ENCODE measurements at places on chromosomes 11 and 22. TPM values are rescaled to one million over a fixed set of nuclear protein-coding genes. Genes with fewer than 3 reads are reported as not detected.

GRCh38 chr11:118142809-118143208 lies 9.8 kb downstream of the SCN4B start:
- no peak for DNase-seq

DNA sequence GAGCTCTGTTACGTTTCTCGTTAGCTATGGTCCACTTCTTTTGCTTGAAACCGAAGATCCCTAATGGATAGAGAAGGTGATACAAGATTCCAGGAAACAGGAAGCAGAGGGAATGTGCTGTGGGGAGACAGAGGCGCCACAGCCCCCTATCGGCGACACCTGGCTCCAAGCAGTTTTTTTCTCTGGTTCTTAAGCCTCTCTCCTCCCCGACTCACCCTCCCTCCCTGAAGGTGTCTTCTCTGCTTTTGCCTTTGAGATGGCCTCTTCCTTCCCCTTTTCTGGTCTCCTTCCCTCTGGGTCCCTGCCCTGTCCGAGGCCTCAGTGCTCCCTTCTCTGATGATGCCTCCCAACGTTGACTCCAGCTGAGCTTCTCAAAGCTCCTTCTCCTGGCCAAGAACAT lies 14.2 kb upstream of the APOBEC3A start:
- DNase-seq, result no peak

The DEUP1 gene
- total RNA-seq, result not detected

- no peak for DNase-seq
Measured at GRCh38 chr11:24900514-24900913, 403.7 kb downstream of the LUZP2 start.

GRCh38 chr11:123137431-123138224 lies 57.4 kb downstream of the CLMP start:
- no peak for DNase-seq

GRCh38 chr11:3131330-3131941 lies 33.7 kb downstream of the OSBPL5 start:
- DNase-seq, result no peak

DNA sequence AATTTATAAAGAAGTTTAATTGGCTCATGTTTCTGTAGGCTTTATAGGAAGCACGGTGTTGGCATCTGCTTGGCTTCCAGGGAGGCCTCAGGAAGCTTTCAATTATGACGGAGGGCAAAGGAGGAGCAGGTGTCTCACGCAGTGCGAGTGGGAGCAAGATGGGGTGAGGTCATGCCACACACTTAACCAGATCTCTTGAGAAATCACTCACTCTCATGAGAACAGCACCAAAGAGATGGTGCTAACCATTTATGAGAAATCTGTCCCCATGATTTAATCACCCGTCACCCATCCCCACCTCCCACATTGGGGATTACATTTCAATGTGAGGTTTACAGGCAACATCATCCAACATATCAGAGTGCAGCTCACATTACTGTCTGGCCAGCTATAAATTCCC lies 103.5 kb downstream of the ARHGAP8 start:
- no peak for DNase-seq

DNA sequence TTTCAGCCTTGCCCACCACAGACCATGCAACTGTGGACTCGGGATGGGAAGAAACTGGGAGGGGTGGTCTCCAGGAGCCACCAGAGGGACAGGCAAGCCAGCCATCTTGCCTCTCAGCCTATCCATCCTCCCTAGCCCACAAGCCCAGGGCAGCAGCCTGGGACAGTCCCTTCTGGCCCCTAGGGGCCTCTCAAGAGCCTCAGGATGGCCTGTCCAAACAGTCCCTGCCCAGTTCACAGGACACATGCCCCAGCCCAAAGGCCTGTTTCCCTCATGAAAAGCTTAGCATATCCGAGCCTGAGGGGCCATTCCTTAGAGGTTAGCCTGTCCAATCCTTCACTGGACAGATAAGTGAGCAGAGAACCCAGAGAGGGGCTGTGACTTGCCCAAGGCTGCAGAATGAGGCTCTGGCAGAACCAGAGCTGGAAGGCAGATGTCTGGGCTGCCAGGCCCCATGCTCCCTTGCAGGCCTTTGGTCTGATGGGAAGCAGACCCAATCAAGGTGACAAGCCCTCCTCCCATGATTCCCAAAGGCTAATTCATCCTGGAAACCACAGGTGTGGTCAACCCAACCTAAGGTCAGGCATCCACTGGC lies 28.2 kb downstream of the LRRC10B start:
- no peak for DNase-seq

The OR5B21 gene
- total RNA-seq, result 1.1 TPM

The PPP6R2 gene
- total RNA-seq, result 57.1 TPM

The CSKMT gene
- total RNA-seq, result 8.9 TPM

- no peak for DNase-seq
Measured at GRCh38 chr11:3199537-3200295, 18.9 kb downstream of the MRGPRG start.

- DNase-seq, result no peak
Measured at GRCh38 chr11:22466809-22467208, 128.6 kb downstream of the SLC17A6 start.

DNA sequence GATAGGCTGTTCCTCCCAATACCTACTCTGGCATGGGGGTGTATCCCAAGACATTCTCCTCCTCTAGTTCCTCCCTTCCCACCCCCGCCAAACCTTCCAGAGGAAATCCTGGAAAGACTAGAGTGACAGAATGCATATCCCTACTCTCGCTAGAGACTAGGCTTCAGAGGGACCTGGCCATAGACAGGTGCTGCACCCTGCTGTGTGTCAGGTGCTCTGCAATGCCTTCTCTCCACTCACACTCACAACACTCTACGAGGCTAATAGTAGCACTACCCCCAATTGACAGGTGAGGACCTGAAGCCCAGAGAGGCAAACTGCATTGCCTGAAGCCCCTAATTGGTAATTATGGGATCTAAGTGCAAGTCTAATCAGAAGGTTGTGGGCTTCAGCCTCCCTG lies 46.2 kb upstream of the LMO1 start:
- no peak for DNase-seq

The UBQLNL gene
- total RNA-seq, result 0.69 TPM

- DNase-seq, result no peak
Measured at GRCh38 chr11:128929468-128929867, 13.2 kb downstream of the TP53AIP1 start.

DNA sequence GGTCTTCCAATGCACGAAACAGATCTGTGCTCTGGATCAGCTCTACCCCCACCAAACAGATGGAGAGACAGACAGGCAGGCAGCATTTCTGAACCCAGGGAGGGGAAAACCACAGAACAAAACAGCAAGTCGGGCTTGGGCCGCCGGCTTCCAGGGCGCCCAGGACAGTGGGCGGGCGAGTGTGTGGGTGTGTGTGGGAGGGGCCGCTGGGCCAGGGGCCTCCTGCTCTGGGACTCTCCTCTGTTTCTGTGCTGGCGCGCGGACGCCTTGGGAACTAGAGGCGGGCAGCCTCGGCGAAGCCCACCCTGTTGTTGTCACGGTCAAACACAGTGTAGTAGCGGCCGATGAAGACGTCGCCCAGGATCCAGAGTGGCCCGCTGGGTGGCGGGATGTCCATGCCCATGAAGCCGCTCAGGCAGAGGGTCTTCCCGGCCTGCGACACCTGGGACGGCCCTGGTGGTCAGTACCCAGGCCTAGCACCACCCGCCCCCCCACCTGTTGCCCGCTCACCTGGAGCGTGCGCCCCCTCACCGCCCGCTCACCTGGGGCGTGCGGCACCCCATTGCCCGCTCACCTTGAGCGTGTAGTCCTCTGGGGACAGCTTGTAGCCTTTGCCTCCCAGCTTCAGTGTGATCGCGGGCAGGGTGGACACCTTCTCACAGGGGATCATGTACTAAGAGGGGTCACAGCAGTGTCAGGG lies 3.0 kb upstream of the IFITM10 start:
- DNase-seq, result no peak

GRCh38 chr11:85182441-85183387 lies 444.4 kb downstream of the DLG2 start:
- DNase-seq, result no peak

DNA sequence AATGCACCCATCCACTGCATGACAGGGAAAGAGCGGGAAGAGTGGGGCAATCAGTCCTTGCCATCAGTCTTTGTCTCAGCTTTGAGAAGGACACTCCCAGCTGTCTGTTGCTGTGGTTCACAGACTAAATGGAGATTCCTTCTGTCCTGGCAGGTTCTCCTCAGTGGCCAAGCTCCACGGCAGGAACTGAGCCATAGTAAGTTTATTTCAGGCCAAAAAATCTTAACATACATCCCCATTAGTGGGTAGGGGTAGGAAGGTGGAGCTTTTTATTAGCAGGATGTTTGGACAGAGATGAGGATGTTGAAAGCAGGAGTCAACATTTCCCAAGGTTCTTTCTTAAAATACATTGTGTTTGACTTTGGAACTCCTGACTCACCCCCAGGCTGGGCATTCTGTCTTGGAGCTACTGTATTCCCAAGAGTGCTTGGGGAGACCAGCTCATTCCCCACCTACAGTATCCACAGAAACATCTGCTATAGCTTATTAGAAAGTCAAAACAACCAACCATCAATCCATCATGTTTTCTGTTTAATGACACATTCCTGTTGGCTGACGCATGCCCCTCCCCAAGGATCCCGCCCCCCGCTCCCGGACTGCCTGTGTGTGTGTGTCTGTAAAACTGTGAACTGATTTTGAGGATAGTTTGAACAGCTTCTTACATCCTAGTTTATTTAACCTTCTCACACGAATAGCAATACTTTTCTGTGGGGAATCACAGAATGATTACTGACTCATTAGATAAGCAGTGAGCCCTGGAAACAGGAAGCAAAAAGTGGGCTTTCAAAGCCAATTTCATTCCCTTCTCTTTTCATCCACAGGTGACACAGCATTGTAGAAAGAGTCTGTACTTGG lies 109.5 kb downstream of the CCDC81 start:
- DNase-seq, result no peak

DNA sequence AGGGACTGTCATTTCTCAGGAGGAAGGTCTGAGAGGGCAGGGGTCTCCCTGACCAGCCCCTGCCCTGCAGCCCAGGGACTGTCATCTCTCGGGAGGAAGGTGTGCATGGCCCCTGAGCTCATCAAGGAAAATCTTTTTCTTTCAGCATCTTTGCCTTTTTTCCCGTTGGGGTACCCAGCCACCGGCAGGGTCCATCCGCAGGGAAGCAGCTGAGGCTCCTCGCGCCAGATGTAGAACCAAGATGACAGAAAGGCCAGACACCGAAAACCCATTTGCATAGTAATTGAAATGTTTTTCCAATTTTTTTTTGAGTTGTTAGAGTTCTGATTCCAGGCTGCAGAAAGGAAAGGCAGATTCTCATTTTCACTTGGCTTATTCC lies 613.9 kb downstream of the TBC1D22A start:
- no peak for DNase-seq

The MS4A5 gene
- total RNA-seq, result not detected

DNA sequence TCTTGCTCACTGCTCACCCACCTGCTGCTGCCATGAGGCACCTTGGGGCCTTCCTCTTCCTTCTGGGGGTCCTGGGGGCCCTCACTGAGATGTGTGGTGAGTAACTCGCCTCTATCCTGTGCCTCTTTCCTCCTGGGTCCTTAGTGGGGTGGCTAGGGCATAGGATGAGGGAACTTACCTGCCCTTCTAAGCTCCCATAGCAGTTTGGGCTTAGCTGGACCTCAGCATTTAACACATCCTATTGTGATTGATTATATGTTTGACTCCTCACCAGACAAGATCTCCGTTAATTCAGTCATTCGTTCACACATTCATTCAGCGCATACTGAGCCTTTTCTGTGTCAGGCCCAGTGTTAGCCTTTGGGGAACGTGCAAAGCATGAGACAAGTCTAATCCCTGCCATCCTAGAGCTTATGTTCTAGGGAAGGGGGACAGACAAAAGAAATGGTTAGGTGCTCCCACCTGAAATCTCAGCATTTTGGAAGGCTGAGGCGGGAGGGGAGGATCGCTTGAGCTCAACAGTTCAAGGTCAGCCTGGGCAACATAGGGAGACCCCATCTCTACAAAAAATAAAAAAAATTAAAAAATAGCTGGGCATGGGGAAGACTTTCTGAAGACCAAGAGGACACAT lies 441 bp downstream of the TCN2 start:
- DNase-seq, result no peak

GRCh38 chr11:86072211-86072610 lies 3.3 kb upstream of the PICALM start:
- DNase-seq, result no peak

DNA sequence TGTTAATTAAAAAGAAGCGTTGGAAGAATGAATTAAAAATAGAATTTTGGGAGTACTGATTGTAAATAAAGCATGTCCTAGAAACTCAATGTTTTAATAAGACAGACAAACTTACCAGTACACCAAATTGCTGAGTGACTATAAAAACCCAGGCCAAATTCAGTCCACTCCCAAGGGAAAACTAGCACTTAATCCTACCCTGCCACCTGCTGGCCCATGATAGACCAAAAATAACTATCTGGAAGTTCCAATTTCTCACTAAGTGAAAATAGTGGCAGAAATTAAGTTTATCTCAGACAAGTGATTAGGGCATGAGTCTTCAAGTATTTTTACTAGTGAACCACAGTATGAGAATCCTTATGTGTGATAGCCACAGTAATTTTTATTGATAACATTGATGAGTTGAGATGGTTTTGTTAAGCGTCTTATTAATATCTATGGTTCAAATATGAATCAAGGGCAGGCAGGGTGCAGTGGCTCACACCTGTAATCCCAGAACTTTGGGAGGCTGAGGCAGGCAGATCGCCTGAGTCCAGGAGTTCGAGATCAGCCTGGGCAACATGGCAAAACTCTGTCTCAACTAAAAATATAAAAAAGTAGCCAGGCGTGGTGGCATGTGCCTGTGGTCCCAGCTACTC lies 9.8 kb upstream of the DDX10 start:
- peak; percentile 31 for DNase-seq

GRCh38 chr11:17649696-17650095 lies 69.7 kb upstream of the MYOD1 start:
- no peak for DNase-seq

DNA sequence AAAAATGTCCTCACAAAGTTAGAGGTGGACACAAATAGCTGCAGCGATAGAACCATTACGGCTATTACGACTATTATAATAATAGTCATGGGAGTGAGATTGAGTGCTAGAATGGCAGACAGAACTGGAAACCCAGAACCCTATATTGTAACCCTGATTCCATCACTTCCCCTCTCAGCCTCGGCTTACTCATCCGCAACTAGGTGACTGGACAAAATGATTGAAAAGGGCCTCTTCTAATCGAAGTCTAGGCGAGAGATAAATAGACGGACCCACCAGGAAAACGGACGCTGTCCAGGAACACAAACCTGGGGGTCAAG lies 629 bp downstream of the PSMA1 start:
- DNase-seq, result no peak

- DNase-seq, result peak; percentile 67
Measured at GRCh38 chr11:62555464-62556107, 9.0 kb upstream of the AHNAK start.

DNA sequence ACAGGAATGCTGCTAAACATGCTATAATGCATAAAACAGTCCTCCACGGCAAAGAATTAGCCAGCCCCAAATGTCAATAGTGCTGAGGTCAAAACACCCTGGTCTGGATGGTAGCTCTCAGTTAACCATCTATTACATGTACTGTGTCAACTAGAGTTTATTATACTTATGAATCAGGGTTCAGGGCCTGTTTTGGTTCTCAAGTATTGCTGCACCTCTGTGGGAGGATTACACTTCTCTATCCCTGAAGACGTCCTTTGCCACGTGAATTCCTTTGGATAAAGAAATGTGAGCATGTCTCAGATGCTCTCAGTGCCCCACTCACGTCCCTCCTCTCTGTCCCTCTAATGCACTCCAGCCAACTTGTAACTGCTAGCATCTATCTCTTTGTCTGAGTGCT lies 53.4 kb downstream of the SLC1A2 start:
- DNase-seq, result no peak

- no peak for DNase-seq
Measured at GRCh38 chr22:17955590-17956379, 68.6 kb downstream of the MICAL3 start.

- no peak for DNase-seq
Measured at GRCh38 chr22:29886596-29886995, 3.6 kb downstream of the MTMR3 start.

All from naive thymus-derived CD4-positive, alpha-beta T cell (primary cell).